ENCODE measurements at places on chromosomes 3 and 15.

DNA sequence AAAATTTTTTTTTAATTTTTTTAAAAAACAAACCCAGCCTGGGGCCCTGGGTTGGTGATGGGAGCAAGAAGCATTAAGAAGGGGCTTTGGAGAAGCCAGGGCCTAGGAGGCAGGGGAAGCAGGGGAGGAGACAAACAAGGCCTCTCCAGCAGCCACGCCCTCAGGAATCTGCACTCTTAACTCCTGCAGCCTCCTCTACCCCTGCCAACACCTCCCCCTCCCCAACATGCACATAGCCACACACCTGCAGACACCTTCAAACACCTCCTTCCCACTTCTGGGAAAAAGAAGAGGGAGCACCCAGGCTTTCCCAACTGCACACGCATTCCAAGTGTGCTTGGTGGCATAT lies 2.7 kb upstream of the DCAF1 start:
- no peak for DNase-seq

DNA sequence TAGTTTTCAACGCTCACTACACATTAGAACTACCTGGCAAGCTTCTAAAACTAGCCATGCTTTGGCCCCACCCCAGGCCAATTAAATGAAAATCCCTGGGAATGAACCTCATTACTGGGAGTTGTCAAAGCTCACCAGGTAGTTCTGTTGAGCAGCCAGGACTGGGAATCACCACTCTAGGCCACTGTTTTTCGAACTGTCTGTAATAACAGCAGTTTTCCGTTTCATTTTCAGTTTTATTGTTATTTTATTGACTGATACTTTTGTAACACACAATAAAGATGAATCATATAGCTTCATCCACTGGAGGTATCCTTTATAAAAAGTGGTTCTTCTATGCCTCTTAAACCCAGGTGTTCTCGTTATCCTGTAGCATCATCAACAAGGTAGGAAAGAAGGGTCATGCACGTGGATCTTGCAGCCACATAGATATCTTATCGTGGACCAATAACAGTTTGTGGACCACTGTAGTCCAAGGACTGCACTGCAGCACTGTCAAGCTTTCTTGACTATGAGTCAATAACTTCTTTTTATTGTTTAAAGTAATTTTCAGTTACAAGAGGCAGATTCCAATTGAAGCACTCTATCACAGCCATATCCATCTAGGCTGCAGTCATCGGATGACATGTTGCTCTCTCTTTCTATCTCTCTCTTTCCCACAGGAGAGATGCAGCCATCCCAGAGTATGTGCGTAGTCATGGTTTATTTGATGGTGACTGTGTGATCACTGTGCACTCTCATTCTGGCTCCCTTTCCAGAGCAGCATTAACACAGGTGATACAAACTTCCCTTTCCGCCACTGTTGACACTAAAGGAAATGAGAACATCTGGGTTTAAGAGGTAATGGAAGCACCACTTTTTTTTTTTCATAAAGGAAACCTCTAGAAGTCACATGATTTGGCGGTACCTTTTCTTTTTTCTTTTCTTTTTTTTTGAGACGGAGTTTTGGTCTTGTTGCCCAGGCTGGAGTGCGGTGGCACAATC lies 39.0 kb upstream of the BLM start:
- DNase-seq: no peak

DNA sequence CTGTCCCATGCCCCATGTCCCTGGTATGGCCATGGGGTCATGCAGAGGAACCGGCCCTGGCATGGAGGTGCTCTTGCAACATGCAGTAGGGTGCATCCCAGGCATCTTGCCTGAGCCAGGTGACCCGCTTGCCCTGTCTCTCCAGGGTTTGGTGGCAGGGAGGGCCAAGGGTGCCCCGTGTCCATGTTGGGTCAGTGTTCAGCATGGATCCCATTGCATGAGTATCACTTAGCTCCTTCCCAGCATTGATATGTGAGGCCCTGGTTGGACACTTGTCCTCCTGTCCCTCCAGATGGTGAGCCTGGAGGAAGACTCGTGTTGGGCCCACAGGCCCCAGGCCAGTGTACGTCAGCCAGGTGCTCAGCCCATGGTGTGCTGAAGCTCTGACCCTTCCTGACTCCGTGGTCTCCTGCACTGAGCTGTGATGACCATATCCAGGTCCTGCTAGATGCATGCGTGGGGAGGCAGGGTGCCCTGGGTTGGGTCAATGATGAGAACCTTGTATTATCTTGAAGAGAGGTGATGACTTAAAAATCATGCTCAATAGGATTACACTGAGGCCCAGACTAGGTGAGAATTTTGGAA lies 205.0 kb downstream of the UBE3A start:
- no peak for DNase-seq

GRCh38 chr3:69094467-69095205 lies 9.9 kb downstream of the ARL6IP5 start:
- no peak for DNase-seq

DNA sequence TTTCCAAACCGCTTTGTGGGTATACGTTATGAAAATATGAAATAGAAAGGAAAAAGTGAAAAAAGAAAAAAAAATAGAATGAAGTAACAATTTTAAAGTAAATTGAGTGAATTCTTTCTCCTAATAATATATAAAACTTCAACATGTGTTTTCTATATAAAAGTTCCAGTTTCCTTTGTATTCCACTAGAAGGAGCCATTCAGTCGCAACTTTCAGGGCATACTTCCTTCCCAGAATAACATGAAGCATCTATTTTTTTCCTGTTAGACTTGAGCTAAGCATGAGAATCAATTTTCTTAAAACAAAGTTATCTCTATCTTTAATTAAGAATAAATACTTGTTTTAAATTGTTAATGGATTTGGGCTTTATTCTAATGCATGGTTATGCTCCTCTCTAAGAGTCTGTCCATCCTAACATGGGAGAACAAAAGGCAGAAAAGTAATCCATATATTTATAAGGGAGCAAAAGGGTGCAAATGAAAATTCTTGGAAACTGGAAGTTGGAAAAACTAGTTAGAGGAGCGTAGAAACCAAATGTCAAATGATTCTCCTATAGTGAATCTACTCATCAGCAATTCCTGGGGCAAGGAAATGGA lies 16.0 kb upstream of the VGLL3 start:
- DNase-seq: no peak
